ENCODE measurements at places on chromosomes 5 and 9.
A peak's percentile ranks its signal among the peaks of the same experiment; 100 is the strongest.

- DNase-seq, result no peak
Measured at GRCh38 chr5:122844136-122844909, 1.1 kb upstream of the SNX24 start.

- no peak for DNase-seq
Measured at GRCh38 chr5:135593886-135594285, 15.1 kb upstream of the CXCL14 start.

GRCh38 chr9:117302487-117302886, 112.4 kb downstream of the ASTN2 start:
- DNase-seq, result no peak

DNA sequence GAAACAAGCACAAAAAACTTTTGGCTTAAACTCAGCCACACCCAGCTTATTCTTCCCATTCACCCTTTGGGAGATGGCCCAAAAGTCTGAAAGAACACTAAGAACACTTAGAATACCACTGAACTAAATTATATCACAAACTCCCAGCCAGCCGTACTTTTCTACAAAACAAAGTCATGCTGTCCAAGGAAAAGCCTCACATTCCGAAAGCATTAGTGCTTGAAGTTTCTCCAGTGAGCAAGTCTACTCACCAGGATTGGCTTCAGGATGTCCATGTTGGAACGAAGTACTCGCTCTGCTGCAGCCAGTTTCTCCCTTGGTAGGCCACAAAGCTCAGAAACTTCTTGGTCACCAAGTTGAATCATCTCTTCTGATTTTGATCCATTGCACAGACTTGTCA, 69.7 kb downstream of the ABCA1 start:
- no peak for DNase-seq

GRCh38 chr5:131720714-131721113, 76.1 kb downstream of the FNIP1 start:
- DNase-seq, result no peak

DNA sequence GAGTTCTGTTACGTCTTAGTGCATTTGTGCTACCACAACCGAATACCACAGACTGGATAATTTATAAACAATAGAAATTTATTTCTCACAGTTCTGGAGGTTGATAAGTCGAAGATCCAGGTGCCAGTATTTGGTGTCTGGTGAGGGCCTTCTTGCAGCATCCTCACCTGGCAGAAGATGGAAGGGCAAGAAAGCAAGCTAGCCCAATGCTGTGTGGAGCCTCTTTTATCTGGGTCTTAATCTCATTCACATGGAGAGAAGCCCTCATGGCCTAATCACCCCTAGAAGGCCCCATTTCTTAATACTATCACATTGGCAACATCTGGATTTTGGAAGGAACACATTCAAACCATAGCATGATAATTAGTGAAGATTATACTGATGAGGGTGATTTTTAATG, 159.3 kb downstream of the CHSY3 start:
- no peak for DNase-seq

- DNase-seq, result no peak
Measured at GRCh38 chr9:114516913-114517312, 11.6 kb upstream of the WHRN start.

GRCh38 chr5:181160152-181160754, 12.9 kb downstream of the OR2V2 start:
- peak; percentile 73 for DNase-seq

DNA sequence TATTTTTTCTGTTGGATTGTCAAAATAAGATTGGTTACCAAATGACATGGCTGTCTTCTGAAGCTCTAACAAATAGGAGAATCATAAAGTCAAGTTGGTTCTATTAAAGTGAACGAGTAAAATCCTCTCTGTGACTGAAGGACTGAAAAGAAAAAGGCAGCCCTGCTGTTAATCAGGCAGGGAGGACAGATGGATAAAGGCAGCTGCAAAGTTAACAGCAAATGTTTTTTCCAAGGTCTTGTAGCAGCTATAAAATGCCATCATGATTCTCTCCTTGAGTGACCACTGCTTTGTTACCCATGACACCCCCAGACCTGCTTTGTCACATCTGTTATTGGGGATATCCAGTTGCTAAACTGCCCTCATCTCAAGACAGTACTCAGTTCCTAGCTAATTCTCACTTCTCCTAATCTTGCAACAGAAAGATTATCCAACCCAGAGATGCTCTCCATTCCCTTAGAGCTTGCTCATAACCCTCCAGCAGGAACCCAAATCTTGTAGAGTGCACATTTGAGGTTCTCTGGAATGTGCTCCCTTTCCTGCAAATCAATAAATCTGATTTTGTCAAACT, 89.7 kb upstream of the PARP8 start:
- no peak for DNase-seq

DNA sequence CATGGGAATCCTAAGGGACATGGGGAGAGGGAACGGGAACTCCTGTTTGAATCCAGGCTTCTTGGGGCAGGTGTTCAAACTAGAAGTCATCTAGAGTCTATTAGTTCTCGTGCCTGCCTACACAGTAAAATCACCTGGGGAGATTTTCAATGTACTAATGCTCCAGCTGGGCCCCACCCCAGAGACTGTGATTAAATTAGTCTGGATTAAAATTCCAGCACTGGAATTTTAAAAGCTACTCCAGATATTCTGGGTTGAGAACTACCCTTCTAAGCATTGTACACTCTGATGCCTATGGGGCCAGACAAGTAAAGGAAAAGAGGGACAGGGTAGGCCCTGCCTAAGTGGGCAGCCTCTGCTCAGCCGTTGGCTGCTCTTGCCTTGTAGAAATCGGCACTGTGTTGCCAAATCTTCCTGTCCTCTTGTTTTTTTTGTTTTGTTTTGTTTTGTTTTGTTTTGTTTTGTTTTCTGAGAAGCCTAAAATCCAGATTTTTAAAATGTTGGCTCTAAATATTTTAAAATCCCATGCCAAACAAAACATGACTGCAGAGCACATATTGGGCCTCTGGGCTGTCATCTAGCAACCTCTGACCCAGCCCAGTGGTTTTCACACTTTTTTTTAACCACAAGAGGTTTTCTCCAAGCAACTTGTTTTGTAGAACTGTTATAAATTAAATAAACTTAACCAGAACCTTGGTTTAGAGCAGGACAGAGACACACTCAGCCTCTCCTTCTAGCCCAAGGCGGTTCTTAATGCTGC, 29.0 kb downstream of the ADRB2 start:
- no peak for DNase-seq

GRCh38 chr5:159240301-159240870, 22.7 kb upstream of the UBLCP1 start:
- no peak for DNase-seq

DNA sequence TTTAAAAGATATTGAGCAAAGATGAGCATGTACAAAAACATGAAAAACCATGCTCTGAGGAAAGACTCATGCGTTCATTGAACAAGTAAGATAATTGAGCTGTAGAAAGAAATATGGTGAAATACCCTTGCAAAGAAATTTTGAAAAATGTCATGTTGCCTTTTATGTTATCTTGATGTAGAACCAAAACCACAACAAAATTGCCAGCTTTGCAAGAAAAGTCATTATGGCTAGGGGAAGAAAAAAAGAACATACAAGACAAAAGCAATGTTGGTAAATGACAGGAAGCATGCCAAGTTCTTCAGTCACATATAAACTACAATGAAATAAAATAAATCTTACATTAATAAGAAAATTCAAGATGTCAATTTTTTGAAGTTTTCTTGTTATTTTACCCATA, 368.0 kb downstream of the IRX1 start:
- DNase-seq, result no peak

DNA sequence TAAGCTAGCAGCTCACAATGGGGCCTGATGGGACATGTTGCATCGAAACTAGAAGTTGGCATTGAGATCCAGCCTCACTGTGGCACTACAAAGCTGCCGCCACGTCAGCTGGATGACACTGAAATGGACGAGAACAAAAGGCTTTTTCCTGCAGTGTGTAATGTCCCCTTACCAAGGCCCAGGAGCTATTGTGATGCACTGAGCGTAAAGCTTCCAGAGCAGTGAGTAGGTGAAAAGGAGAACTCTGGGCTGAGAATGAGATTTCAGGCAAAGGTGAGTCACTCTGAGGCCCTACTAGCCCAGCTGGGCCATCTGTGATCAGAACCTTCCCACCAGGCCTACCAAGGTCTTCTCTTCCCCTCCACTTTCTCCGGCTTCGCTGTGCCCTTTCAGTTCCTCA, 528.1 kb upstream of the KLF4 start:
- no peak for DNase-seq

DNA sequence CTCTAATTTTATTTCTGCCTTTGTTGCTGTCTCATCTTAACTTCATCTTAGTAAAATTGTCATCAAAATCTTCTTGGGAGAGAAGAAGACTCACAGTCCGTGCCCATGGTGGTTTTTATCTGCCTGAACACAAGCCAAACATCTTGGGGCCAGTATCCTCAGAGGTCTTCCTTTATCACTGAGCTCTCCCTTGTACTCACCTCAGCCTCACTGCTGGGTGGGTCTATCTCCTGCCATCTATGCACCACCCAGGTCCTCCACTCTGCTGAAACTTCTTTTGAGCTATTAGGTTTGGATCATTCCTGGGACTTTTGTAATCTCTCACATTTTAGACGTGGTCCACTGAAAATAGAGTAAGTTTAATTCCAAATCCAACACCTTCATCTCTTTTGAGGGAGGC, 116.3 kb upstream of the EPB41L4A start:
- DNase-seq, result no peak

DNA sequence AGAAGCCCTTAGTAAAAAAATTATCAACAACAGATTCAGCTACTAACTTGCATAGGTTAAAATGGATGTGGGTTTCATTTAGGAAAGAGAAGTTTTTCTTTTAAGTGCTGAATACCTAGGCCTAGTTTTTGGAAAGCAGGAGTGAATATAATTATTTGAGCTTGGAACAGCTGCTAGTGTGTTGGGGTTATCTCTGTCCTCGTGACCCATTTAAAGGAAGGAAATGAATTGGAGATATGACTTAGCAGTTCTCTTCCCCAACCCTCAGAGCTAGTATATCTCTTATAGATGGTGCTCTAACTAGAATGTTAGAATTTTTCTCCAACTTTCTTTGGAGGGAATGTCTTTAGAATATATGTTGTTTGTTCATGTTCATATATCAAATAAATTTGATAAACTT, 38.6 kb downstream of the ZNF366 start:
- DNase-seq, result no peak

DNA sequence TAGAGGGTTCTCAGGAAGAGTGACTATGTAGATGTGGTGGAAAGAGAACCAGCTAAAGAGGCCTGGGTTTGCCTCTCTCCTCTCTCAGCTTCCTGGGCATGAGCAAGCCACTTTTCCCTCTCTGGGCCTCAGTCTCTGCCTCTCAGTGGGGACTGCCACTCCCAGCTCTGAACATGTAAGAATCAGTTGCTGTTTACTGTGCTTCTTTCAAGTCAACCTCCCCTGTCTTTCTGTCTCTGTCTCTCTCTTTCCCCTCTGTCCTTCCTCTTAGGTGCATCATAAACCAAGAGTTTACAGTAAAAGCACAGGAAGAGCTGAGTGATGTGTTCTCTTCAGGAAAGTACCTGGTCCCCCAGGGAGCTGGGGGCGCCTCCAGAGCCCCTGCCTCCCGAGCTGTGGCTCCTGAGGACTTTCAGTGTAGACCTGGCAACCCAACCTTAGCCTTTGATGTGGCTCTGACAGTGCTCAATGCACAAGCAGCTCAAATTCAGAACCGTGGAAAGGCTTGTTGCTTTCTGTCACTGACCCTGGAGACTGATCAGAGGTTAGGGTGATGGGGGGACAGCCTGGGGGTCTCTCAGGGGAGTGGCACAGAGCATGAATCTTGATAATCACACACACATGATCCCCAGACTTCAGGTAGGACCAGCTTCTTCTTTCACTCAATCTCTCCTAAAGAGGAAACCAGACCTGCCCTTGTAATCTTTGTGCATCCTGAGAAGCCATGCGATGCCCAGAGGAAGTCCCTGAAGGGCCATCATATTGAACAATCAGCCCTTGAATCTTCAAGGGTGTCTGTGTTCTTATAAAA, 59.4 kb upstream of the TNFSF8 start:
- peak; percentile 30 for DNase-seq

DNA sequence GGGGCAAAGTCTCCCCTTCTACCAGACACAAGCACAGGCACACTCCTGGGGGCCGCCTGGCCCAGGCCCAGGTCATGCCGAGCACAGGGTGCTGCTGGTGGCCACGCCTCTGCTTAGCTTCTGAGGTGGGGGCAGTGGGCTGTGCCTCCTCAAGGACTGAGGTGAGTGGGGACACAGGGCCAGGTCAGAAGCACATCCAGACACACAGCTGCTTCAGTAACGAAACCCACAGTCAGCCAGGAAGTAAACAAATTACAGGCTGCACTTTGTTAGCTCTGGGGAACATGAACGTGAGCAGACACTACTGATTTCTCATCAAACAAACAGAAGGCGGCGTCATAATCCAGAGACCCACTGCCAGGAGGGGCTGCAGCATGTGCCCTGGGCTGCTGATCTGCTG, 192.4 kb downstream of the HSPA4 start:
- no peak for DNase-seq

- DNase-seq, result no peak
Measured at GRCh38 chr9:98502976-98503325, 205.8 kb downstream of the GABBR2 start.

DNA sequence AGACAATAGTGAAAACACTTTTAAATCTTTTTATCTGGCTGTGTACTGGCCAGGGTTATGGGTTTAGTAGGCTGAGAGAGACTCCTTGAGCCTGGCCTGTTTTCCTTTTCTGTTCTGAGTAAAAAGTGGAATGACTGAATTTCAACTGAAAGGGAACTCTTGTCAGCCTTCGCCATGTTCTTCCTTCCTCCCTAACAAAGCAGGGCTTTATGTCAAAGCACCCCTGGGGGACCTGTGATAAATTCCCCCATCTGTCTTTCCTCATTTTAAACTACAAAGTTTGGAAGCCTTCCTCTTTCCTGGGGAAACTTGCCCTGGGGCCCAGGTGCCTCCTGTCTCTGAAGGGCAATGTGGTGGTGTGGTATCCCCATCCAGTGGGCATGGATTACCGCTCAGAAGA, 29.7 kb downstream of the LARP1 start:
- DNase-seq, result no peak

DNA sequence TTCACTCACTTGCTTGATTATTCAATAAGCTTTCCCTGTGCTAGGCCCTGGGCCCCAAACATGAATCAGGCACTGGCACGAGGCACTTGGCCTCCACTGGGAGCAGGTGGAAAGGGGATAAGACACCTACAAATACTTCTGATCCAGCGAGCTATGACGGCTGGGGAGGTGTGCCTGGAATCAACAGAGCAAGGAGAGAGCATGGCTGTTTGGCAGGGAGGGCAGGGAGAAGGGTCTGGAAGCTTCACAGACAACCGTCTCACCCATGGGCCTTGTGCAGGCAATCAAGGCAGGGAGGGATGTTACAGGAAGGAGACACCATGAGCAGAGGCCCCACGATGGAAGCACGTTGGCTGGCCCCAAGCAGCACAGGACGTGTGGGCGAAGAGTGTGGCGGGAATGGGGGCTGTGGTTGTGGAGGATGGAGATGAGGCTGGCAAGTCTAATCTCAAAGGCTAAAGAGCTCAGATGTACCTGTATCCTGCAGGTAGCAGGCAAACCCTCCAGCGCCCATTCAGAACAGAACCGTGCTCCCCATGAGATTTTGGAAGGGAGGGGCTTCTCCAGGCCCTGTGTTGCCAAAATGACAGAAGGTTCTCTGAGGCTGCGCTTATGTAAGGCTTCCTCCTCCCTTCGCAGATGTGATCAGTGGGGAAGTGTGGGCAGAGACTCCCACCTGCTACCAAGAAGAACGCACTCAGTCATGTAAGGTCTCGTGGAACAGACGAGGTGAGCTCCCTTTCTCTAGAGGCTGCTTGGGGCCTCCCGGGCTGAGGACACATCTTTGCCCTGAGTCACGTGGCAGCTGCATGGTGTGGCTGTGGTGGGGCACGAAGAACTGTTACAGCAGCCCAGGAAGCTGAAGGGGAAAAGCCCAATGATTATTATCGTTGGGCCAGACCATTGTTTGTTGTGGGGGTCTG, 189.7 kb downstream of the DAB2IP start:
- DNase-seq, result no peak

Measured in activated CD8-positive, alpha-beta memory T cell treated with anti-CD3 and anti-CD28 coated beads, Interleukin-2, amount 50 U/mL, for 4 hours (primary cell).